ENCODE measurements at places on chromosomes 11 and 22.

GRCh38 chr11:44849922-44850321 is 100.8 kb downstream of the TP53I11 start:
- DNase-seq, result no peak

- no peak for DNase-seq
Measured at GRCh38 chr11:76962583-76963416, 71.4 kb upstream of the B3GNT6 start.

DNA sequence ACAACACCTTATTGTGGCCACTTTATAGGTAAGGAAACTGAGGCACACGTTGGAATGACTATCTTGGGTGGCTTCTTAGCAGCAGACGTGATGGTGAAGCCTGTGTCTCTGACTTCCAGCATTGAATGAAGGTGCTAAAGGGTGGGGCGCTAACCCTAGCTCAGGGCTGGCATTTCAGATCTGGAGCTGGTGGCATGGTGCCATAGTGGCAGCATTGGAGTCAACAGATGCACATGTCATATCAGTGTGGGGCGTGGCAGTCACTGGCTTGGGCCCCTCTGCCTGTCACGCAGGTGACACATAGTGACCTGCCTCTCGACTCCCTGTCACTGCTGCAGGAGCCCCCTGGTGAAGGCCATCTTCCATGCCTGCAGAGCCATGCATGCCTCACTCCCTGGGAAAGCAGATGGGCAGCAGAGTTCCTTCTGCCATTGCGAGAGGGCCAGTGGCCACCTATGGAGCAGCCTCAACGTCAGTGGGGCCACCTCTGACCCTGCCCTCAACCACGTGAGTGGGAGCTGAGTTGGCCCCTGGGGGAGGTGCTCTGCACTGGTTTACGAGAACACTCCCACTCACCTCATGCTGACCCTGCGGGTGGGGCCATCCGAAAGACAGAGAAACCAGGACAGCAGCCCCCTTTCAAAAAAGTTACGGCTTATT is 14.8 kb downstream of the SHISA8 start:
- DNase-seq, result no peak

DNA sequence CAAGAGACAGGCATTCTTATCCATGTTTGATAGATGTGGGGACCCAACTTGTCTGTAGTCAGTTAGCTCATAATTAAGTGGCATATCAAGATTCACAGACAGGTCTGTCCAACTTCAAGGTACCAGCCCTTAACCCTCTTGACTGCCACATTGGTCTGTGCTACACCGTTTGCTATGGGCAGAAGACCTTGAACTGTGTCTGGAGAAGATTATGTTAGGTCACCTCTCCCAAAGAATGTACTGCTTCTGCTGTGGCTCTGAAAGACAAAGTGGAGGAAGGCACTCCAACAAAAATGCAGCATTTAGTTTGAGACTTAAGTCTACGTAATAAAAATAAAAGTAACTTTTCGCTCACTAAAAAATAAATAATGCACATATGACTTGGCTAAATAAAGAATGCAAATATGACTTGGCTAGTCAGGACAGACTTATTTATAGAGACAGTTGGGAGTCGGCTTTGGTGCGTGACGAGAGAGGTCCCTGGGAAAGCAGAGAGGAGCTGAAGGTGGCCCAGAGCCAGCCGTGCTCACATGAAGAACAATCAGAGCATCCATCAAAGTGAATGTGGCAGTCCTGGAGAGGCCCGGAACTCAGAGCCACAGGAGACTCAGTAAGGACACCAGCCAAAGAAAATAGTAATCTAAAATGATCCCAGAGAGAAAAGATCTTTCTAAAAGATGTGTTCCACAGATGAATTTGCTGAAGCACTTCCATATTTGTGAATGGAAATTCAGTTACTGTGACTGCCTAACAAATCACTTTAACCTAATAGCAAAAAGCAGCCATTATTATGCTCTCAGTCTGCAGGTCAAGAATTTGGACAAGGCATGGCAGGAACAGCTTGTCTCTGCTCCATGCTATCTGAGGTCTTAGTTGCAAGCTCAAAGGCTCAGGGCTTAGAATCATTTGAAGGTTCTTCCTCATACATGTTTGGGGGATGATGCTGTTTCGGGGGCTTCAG is 35.0 kb downstream of the CWC15 start:
- DNase-seq, result no peak

DNA sequence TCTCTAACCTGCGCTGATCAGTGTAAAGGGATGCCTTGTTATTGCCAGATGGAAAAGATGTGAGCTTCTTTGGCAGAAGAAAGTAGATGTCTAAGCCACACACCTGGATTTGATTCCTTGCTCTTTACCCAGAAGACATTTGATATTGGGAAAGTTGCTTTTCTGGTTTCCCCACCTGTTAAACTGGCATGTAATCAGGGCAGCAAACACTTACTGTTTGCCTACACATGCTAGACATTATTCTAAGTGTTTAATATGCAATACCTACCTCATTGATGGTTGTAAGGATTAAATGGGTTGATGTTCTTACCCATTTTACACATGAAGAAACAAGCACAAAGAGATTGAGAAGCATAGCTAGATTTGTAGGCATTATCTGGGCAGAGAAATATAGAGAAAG is 16.6 kb downstream of the ASRGL1 start:
- DNase-seq, result no peak

DNA sequence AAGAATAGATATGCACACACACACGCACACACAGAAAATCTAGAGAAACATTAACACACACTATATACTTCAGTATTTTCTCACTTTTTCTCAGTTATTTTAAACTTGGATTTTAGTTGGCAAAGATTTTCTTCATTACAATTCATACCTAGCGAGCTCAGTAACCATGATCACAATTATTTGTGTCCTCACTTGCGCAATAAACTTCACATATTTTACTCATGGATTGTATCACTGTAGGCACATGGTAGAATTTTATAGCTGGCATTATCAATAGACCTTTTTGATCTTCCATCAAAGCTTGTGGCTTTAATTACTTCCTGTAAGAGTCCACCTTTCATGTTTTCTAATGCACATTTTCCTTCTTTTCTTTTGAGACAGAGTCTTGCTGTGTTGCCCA is 4.8 kb upstream of the XKR3 start:
- DNase-seq, result no peak

- no peak for DNase-seq
Measured at GRCh38 chr11:112162761-112163546, 940 bp downstream of the IL18 start.

DNA sequence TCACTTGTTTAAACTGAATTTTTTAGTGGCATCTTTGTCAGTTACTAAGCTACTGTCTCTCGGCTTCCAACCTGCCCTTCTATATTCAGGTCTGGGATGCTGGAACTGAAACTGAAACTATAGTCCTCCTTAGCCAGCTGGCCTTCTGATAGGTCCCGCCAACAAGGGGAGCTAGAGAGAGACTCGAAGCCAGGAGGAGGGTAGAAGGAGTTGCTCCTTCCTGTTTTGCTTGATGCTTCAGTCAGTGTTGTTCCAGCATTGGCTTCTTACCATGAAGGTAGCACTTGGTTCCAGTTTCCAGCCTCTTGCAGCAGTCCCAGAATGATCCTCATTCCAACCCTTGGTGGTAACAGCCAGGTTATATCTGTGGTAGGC is 32.9 kb upstream of the HORMAD2 start:
- no peak for DNase-seq

DNA sequence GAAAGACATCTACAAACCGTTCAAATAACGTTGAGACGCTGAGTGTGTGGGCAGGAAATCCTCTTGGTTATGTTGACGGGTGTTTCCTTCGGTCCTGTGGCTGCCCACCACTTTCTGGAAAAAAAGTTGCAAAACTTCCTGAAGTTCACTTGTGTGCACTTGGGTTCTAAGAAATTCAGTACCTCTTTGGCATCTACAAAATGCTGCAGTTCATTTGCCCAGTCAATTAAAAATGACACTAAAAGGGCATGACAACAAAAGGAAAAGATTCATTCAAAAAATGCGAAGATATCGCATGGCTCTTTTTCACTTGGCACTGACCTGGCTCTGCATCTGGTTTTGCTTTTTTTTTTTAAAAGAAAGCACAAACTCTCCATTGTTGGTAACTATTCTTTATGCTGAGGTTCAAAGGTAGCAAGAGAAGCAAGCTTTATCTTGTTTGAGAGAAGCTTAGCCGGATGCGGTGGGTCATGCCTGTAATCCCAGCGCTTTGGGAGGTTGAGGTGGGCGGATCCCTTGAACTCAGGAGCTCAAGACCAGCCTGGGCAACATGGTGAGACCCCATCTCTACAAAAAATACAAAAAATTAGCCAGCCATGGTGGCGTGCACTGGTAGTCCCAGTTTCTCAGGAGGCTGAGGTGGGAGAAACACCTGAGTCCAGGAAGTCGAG is 10.6 kb upstream of the XBP1 start:
- DNase-seq, result no peak

DNA sequence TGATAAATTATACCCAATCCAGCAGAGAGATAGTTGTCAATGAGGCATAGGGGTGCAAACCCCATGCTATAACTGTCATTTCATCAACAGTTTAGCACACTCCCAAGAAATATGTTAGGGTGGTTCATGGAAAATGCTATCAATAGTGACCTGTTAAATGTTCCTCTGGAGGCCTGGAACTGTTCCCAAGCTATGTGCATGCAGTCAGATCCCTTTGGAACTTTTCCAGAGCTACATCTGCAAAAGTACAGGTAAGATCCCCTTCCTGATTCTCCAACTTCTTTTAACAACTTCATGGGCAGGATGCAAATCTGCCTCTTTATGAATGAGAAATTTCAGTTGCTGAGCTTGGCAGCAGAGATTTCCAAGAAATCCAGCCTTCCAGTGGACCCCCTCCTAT is 27.2 kb downstream of the ABTB2 start:
- DNase-seq, result no peak

- DNase-seq, result no peak
Measured at GRCh38 chr11:44983786-44984185, 33.1 kb upstream of the TP53I11 start.

GRCh38 chr11:74905326-74905725 is 43.6 kb downstream of the XRRA1 start:
- no peak for DNase-seq

DNA sequence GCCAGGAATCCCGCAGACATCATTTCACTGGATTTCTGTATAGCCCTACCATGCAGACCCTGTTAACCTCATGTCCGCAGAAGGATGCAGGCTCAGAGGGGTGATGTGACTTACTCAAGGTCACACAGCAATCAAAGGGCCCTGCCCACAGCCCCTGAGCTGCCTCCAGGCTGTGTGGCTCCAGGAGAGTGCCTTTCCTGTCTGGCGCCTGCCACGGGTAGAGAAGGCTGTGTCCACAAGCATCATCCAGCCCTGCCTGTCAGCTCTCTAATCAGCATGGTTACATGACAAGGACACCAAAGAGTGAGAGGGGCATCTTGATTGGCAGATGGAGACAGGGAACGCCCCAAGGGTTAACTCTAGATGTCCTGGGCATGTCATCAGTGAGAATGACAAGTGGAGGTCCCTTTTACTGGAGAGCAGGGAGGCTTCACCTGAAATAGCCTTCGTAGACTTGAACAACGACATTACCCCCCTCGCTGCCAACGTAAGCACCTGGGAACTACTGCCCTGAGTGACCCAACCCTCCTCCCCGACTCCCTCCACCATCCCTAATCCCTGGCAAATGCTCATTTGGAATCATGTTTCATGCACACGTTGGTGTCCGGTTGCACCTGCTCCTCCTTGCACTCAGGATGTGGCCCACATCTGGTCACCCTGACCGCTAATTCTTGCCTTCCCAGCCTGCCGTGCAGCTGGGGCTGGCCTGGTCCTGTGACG is 6.9 kb downstream of the FGF19 start:
- DNase-seq, result no peak

- DNase-seq, result no peak
Measured at GRCh38 chr11:17538731-17539130, 5.5 kb downstream of the USH1C start.

DNA sequence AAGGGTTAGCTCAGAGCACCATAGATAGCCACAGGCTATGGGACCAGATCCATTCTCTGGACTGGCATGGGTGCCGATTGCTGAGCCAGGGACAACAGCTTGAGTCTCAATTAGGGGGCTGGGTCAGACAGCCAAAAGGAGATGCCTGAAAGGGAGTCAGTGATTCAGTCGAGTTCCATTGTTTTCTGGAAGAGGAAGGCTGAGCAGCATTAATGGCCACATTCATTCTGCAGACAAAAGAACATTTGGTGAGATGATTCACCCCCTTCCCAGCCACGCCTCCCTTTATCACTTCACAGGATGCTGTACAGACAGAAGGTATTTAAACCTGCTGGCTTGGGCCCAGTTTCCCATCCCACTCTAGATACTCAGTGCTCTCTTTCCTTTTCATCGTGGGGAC is 131.9 kb downstream of the ADAMTS15 start:
- DNase-seq, result no peak

GRCh38 chr22:37298748-37299495 is 16.6 kb downstream of the CYTH4 start:
- no peak for DNase-seq

GRCh38 chr11:7544021-7544420 is 30.2 kb downstream of the PPFIBP2 start:
- no peak for DNase-seq

GRCh38 chr22:44519886-44520285 is 21.9 kb upstream of the RTL6 start:
- DNase-seq, result no peak

GRCh38 chr22:47810505-47811500 is 1048.4 kb downstream of the TBC1D22A start:
- DNase-seq, result no peak

DNA sequence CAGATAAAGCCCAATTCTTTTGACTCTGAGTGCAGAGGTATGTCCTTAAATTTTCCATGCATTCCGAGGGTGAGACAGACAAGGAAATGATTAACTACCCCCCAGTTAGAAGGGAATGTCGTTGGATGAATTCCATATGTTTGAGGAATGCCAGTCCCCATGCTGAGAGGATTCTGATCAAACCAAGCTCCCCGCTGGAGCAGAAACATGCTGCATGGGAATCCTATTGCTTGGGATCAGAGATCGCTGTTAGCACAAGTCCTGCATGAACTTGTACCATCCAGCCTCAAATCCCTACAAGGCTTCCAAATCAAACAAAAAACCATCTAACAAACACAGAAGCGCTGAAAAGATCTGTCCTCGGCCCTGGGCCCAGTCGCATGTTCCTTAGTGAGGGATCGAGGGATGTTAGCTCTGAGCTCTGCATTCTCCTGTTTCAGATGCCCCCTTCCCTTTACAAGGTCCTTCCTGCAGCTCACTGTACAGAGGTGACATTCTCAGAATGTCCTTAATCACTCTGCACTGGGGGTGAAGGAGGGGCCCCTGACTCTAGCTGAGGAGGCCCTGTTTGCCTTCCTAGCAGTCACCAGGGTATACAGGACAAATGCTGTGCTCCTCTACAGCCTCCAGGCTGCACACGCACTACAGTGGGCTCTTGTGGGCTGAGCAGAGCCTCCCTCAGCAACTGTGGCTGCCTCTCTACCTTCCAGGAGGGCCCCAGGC is 353.4 kb downstream of the TENM4 start:
- no peak for DNase-seq

- DNase-seq, result no peak
Measured at GRCh38 chr11:87535513-87535912, 497.8 kb downstream of the TMEM135 start.
